ENCODE measurements at places on chromosomes 7 and 10.
A peak's percentile ranks its signal among the peaks of the same experiment; 100 is the strongest.

GRCh38 chr7:90599892-90600555 lies 3.9 kb downstream of the CDK14 start:
- no peak for DNase-seq

- no peak for DNase-seq
Observed at GRCh38 chr7:20306180-20306946, 24.3 kb upstream of the ITGB8 start.

DNA sequence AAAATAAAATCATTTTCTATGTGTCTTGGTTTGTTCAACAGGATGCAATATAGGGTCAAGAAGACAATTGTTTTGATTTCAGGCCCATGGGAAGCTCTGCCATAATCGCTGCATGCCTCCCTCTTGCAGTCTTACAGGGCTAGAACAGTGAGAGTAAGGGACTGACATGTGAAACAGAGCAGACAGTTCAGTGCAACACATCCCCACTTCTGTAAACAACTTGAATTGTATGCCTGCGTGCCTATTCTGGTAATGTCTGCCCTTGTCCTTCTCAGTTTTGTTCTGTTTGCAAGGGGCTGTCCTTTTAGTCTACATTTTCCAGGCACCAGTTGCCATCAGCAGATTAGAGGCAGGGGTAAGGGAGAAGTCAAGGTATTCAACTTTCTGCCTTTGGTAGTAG lies 34.8 kb upstream of the GPR37 start:
- no peak for DNase-seq

DNA sequence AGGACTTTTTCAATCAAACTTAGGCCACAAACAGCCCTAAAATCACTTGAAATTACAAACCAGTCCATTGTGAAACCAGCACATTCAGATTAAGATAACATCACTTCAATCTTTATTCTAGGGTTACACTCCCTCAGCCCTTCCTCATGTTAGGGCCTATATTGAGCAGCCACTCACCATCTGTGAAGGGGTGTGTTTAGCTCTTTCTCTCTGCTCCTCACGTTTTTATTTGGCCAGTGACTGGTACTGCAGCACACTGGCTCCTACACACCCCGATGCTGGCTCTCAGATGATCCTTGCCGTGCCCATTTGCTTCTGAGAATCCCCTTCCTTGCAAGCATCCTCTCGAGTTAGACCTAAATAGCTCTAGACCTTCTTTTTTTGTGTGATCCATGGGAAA lies 604.5 kb downstream of the INHBA start:
- DNase-seq, result no peak

DNA sequence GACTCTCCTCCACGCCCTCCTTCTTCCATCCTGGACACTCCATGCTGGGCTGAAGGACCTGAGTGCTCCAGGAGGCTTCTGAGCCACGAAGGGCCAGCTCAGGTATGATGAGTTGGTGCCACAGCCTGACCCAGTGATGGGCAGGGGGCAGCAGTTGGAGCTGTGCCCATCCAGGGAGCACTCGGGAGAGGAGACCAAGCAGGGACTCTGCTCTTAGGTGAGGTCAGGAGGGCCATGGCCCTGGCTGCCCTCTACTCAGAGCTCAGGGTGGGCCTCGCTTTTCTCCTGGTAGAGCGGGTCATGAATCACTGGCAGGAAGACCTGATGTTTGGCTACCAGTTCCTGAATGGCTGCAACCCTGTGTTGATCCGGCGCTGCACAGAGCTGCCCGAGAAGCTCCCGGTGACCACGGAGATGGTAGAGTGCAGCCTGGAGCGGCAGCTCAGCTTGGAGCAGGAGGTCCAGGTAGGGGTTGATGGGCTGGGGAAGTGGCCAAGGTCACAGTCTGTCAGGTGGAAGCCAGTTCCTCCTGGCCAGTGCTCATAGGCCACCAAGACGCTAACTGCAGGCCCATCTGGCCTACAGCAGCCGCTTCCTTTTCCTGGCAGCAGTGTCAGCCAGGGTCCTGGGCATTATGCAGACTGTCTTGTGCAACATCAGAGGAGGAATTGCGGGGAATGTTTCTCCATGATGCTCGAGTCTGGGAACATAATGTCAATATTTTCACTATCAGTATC lies 50.8 kb downstream of the ALOX5 start:
- no peak for DNase-seq

GRCh38 chr10:5090551-5090950 lies 3.7 kb upstream of the AKR1C3 start:
- DNase-seq, result no peak

- no peak for DNase-seq
Observed at GRCh38 chr10:129046065-129046681, 420.9 kb upstream of the MGMT start.

DNA sequence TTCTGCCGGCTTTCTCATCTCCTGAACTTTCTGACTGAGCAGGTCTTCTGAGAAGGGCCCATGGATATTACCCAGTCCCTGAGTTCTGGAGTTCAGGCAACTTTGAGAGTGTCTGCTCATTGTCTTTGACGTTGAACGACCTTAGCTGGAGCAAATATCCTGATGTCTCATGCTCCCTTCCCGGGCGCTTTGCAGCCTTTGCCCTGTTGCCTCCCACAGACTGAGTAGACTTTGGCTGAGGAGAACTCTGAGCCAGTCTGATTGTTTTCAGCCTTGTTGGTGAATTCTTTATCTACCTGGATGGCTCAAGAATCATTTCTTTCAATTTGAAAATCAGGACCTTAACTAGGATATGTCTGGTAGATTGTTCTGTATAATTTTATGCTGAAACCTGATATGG lies 353.7 kb downstream of the GLRX3 start:
- DNase-seq, result no peak

DNA sequence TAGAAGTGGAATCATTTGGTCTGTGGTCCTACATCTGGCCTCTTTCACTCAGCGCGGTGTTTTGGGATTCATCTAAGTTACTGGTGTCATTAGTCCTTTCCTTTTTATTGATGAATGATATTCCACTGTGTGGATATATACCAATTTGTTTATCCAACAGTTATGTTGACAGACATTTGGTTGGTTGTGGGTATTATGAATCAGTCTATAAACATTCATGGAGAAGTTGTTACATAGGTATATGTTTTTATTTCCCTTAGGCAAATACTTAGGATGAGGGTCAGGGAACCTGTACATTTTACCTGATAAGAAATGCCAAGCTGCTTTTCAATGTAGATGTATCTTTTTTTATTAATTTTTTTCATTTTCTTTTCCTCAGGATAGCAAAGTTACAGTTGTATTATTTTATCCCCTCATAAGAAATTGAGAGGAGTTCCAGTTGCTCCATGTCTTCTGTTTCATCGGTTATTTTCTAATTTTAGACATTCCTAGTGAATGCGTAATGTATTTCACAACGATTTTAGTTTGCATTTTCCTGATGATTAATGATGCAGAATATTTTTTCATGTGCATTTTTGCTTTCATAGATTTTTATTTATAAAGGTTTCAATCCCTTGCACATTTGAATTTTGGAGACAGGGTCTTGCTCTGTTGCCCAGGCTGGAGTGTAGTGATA lies 203.8 kb upstream of the SH2B2 start:
- no peak for DNase-seq

DNA sequence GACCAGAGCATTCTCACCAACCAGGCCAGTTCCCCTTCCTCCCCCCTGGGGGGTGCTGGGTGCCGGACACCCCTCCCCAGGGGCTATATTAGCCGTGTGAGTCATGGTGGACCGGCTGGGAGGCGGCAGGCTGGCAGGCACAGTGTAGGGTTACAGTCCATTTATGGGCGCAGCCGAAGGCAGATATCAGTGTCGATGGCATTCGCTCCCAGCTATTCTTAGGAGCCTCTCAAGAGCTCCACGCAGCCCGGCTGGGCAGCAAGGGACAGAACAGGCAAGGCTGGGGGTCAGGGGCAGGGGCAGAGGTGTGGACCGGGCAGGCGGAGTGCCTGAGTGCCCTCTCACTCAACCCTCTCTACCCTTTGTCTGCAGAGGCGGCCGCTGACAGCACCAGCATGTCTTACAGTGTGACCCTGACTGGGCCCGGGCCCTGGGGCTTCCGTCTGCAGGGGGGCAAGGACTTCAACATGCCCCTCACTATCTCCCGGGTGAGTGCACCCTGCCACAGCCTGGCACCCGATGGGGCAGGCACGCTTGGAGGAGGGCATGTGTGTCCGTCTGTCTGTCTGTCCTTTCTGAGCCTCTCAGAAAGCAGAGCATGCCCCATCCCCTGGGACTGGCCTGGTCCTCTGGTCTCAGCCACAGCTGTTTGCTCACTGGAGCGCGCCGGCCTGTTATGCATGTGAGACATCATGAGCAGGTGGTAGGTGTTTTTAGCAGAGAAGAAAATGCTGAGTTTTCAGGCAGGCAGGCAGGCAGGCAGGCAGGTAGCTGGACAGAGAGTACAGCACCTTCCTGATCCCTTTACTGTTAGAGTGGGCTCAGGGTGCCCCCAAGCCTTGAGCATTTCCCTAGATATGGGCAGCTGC lies at the start of gene LDB3:
TSS of gene LDB3 (plus strand) at position 215 of the 869 bp plus-strand sequence. CDS start at position 396, 181 bp downstream.
- no peak for DNase-seq

- no peak for DNase-seq
Observed at GRCh38 chr7:69622014-69622835, 23.9 kb downstream of the AUTS2 start.

GRCh38 chr7:90412458-90413184 lies 9.4 kb downstream of the CLDN12 start:
- no peak for DNase-seq

DNA sequence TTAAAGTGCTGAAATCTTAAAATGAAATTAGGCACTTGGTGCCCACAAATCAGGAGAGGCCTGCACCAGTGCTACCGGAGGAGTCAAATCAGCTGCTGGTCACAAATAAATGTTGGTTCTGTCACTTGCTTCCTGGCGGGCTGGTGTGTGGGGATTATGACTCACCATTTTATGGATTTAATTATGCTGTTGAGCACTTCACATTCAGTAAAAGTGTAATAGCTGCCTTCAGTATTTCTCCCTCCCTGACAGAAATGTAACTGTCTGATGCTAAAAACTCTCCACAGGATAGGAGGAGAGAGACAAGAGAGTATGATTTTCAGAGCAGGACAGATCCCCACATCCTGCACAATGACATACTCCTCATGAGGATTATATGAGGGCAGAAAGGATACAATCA lies 186.0 kb downstream of the JAZF1 start:
- DNase-seq, result peak; percentile 67

- DNase-seq, result no peak
Observed at GRCh38 chr10:28681928-28682750, 4.8 kb downstream of the BAMBI start.

- no peak for DNase-seq
Observed at GRCh38 chr10:117964536-117964935, 82.2 kb downstream of the RAB11FIP2 start.

- DNase-seq, result no peak
Observed at GRCh38 chr10:132408823-132409666, 12.0 kb downstream of the PWWP2B start.

- peak; percentile 4 for DNase-seq
Observed at GRCh38 chr10:15744217-15744865, 24.6 kb upstream of the ITGA8 start.

DNA sequence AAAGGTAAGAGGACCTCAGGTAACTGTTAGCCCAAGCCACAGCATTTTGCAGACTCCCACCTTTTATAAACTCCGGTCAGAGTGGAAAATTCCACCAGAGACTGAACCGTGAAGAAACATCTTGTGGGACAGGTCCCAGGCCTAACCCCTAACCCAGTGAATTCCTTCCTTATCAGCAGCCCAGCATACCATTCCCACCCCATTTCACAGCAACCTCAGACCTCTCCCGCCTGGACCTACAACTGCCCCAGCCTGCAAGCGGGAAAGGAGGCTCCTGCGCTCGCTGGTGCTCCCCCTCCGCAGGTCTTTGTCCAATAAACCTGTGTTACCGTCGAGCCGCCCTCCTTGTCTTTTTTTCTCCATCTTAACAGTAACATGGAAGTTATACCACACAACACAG lies 736.6 kb downstream of the MAGI2 start:
- no peak for DNase-seq

DNA sequence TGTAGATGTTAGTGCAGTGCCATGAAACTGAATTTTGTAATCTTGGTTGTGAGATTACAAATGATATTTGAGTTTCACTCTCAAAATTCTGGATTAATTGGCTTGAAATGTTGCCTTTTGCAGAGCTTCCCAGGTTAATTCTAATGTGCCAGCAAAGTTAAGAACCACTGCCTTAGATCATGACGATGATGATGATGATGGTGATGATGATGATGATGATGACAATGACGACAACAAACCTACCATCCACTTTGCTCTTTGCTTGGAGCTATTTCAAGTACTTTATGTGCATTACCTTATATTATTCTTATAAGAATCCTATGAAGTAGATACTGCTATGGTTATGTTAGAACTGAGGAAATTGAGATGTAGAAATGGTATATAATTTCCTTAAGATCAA lies 261.6 kb downstream of the CNTNAP2 start:
- no peak for DNase-seq

DNA sequence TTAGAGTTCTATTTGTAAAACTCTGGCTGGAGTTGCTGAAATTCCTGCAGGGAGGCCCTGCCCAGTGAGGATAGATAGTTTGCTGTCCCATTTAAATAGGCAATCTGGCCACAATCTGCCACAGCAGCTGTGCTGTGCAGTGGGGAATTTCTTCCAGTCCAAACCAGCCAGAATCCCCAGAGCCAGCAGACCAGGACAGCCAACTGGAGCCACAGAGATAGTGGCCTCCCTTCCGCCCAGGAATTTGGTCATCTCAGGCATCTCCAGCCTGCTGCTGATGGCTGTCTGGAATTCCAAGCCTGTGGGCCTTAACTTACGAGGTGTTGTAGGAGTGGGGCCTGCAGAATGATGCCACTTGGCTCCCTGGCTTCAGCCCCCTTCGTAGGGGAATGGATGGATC lies 643.4 kb downstream of the DNAJB9 start:
- DNase-seq, result no peak

- DNase-seq, result no peak
Observed at GRCh38 chr7:143435266-143435665, 8.0 kb upstream of the TAS2R60 start.

- DNase-seq, result no peak
Observed at GRCh38 chr7:6640246-6640721, 3.2 kb downstream of the ZNF316 start.

All from NCI-H1105 (cell line).